ENCODE measurements at places on chromosomes 1 and 21.
A peak's percentile ranks its signal among the peaks of the same experiment; 100 is the strongest.

- DNase-seq = no peak
Measured at GRCh38 chr1:247429496-247429895, 13.5 kb downstream of the NLRP3 start.

DNA sequence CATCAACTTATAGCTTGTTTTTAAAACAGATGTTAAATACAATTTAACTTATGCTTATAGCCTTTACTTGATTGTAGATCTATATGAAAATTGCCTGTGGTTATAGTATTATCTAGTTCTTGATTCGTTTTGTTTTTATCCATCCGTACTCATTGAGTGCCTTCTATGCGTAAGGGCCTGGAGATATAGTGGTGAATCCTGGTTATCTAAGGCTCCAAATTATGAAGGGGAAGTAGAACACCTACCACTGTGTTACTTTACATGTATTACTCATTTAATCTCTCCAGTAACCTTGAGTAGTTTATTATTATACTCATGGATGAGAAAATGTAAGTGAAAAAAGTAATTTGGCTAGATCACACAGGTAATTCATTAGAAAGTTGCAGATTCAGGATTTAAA lies 121.8 kb downstream of the OSBPL9 start:
- no peak for DNase-seq

DNA sequence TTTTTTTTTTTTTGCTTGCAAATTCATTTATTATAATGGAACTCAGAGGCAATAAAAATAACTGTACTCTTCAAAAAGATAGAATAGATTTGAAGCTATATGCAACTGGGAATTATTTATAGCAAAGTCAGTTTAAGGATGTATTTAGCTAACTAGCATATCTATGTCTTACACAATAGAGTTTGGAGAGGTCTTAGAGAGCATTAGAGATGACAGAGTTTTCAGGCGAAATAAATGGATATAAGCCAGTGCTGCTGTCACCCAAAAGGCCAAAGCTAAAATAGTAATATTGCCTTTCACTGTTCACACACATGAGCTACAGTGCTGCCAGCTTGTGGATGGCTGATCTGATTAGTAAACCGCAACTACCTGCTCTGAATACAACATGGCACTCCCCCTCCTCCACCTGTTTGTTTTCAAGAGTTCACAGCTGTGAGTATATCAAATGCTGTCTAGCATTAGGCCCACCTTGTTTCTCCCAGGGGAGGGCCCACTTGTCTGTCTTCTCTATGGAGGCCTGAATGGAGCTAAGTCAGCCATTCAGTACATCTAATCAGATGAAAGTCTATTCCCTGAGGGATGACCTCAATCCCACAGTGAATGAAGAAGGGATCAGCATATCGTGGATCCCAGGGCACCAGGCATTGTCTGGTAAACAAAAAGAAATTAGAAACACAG lies 25.2 kb upstream of the SSX2IP start:
- no peak for DNase-seq

DNA sequence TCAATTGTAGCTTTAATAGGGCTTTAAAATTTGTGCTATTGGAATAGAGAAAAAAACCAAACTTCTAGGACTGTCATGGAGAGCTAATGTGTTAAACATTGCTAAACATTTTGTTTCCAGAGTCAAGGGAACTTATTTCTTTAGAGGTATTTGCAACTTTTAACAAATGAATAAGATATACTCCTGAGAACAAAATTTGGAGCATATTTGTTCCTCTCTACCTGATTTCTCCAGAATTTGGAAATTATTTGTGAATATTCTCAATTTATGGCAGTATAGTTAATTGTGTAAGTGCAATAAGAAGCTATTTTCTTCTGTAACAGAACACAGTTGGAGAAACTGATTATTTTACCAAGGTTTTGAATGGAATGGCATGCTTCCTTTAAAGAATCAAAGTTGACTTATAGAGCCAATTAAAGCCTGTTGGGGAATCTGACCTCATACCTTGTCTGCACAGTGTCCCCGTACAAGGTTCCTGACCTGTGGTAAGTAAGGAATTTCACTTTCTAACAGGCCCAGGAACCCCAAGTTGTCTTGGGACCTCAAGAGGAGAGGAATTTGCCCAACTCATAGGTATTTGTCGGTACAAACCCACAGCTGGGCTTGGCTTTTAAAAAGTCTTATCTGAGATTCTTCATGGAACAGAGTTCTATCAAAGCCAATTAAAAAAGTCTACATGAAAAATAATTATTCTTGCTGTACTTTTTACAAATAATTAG lies 72.6 kb upstream of the CSF1 start:
- no peak for DNase-seq

DNA sequence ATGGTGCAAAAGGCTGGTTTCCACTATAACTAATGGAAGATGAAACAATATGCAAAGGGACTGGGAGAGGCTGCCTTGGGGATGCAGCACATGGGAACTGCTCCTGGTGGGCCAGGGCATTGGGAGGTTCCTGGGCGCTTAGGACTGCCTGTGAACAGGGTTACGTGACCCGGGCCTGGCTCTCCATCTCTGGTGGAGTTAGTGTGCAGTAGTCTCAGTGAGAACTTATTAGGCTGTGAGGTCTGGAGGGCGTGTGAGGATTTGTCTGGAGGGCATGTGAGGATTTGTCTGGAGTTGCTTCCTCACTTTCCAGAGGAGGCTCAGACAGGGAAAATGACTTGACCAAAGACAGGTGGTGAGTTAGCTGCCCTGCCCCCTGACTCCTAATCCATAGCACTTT lies 1.5 kb upstream of the ETV3L start:
- DNase-seq = no peak

DNA sequence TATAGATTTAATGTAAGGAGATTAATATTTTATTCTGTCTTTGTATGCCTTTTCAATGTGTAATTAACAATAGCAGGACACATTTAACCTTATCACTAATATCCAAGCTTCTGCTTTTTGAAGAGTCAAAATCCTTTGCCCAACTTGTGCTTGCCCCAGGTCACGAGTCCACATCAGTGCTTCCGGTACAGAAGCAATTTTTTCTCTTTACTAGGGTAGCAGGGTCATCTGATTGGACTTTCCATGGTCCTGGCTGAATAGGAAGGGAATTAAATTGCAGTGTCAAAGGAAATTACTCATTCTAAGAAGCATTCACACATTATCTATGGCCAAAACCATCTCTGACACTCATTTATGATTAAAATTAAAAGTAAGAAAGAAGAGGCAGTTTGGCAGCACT lies 460.5 kb upstream of the ADGRL2 start:
- no peak for DNase-seq

DNA sequence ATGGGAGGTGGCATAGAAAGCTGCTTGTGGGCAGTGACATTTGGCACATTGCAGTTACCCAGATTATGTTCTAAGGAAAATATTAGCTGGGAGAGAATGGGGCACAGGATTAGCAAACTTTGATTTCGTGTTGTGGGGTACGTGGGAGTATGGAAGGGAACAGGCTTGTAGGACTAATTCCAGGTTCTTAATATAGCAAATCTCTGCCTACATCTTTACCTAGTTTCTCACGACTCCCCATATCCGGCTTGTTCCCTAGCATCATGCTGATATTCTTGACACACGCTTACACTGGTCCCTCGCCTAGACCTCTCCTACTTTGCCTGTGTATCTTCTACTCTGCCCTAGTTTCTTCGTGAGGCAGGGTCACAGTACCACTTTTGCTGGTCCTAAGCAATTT lies 293.9 kb upstream of the PLXNA2 start:
- no peak for DNase-seq

GRCh38 chr1:225422795-225423517 lies 4.9 kb downstream of the LBR start:
- DNase-seq = no peak

DNA sequence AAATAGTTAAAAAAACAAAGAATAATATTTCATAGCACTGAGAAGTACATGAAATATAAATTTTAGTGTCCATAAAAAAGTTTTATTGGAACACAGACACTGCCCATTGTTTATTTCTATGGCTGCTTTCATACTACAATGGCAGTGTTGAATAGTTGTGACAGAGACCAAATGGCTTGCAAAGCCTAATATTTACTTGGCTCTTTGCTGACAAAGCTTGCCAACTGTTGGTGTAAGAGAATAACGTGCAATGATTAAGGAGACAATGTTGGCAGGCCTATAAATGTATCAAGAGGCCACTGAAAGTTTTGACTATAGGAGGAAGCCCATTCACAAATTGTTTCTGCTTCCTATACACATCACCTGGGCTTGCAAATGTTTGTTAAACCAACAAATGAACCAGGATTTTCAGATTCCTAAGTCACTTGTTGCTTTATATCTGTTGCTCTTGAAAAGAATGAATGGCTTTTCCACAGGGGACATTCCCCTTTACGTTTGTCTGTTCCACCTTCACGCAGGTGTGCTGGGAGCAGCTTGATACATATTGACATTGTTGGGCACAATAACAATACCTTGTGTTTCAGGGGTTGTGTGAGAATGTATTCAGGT lies 5.5 kb upstream of the ST6GALNAC3 start:
- no peak for DNase-seq

DNA sequence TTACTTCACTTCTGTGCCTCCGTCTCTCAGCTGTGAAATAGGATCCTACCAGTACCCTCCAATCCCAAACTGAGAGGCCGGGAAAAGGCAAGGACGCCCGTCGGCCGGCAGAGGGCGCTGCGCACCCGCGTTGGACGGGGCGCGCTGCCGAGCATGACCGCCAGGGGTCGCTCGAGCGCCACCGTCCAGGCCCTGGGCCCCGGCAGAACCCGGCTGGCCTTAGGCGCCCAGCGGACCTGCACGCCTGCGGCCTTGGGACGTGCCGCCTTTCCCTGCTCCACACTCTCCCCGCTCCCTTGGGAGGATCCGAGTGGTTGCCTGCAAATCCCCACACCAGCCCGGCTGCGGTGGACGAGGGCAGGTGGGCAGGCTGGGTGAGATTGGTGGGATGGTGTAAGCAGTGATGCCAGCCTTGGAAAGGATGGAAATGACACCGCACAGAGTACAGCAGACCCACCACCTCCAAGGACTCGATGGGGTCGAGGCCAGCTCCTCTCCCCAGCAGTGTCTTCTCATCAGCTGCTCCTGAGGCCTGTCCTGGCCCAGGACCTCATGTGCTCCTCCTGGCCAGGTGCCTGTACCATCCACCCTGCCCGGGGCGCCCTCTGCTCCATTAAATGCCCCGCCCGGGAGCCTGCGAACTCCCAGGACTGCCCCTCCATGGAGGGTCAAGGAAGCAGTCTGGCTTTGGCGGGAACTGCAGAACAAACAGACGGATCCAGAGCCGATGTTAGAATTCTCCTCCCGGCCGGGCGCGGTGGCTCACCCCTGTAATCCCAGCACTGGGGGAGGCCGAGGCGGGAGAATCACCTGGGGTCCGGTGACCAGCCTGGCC lies 47.4 kb upstream of the LBR start:
- peak; percentile 54 for DNase-seq

GRCh38 chr1:153649863-153650235 lies 8.7 kb upstream of the SNAPIN start:
- no peak for DNase-seq

DNA sequence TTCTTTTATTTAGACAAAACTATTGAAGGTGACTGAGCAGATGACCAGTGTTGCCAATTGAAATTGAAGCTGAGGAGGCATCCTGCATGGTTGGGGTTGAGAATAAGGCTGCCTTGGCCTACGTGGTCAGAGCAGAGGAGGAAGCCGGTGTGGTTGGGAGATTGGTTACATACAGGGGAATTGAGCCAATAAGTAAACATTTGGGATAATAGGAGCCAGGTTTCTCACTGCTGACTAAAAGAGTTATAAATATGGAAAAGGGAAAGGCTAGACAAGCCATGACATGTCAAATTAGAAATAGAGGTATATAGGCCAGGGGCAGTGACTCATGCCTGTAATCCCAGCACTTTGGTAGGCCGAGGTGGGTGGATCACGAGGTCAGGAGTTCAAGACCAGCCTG lies 15.8 kb downstream of the SNX7 start:
- no peak for DNase-seq

DNA sequence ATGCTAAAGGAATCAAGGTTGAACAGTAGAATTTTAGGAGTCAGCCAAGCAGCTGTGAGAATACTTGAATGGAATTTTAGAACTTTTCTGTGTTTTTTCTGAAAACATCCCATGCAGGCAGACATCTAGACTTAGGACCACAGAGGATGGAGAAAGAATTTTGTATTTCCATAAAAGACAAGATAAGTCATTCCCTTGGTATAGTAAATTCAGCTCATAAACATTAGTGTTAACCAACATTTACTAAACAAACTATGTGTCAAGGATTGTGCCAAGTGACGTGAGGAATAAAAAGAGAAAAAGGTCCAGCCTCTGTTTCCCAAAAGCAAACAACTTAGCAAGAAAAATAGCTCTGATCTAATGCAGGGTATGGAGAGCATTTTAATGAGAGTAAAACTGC lies 210.2 kb upstream of the NR5A2 start:
- no peak for DNase-seq

DNA sequence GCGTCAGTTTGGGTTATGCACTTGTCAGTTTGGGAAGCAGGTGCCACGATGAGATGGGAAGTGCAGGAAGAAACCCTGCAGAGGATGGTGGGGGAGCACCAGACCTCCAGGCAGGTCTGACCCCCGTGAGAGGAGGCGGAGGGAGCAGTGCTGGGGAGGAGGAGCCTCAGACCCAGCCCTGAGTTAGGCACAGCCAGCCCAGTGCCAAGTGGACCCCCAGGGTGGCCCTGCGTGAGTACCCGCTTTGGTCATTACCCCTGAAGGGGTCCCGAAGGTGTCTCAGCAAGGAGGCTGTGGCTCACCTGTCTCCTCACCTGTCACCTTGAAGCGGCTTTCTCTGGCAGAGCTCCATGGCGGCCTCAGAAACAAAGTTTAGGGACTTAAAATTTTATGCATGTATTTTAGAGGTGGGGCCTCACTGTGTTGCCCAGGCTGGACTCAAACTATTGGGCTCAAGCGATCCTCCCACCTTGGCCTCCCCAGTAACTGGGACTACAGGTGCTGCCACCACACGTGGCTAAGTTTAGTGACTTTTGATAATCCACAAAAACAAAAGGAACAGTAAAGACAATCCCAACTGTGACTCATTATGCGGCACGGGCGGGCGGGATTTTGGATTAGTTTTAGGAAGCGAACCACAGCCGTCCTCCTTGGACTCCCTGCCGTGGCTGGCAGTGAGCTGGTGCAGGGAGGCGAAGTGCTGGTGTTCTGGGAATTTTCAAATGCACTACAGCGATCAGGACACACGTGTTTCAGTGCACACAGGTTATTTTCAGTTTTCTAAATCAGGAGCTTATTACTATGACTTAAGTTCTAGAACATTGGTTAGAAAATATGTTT lies 4.7 kb downstream of the AGPAT3 start:
- no peak for DNase-seq

GRCh38 chr1:228778961-228779360 lies 43.7 kb downstream of the RHOU start:
- no peak for DNase-seq

Measured in stimulated activated CD4-positive, alpha-beta T cell treated with anti-CD3 and anti-CD28 coated beads, Interleukin-1b, Interleukin-23, amount 100 ng/mL, for 48 hours (primary cell).